NAMALWA (cell line): ENCODE measurements at places on chromosomes 6 and 20.

GRCh38 chr6:149515494-149515893 is 30.3 kb downstream of the PPIL4 start:
- DNase-seq, result no peak

DNA sequence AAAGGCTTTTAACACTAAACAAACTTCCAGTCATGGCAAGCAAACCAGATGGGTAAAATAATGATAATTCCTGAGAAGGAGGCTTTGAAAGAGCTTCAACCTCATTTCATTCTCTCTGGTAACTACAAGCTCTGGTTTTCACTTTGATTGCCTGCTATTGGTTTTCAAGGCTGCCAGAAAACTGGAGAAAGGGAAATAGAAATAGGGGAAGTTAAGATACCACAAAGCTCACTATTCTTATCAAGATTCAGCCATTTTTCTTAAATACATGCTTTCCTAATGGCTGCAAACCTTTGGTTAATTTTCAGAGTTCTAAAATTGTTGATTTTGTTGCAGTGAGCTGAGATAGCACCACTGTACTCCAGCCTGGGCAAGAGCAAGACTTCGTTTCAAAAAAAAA is 42.5 kb upstream of the NELFCD start:
- DNase-seq, result peak; percentile 10

DNA sequence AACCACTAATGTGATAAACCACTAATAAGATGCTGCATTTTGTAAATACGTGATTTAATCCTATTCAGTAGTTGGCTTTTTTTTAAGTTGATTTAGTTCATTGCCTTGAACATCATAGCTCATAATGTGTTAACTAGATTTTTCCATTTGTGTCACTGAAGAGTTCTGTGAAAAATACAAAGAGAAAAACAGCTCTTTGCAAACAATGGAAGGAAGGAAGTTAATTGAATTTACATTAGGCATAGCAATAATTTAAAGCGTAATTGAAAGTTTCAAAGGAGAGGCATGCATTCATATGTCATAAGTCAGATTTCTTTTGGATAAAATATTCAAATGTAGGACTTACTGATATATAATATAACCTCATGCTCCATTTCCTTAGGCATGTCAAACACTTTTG is 102.3 kb downstream of the TBC1D7 start:
- DNase-seq, result no peak

GRCh38 chr6:104682722-104683643 is 176.7 kb downstream of the HACE1 start:
- DNase-seq, result peak; percentile 73

GRCh38 chr6:12245360-12245759 is 44.8 kb upstream of the EDN1 start:
- DNase-seq, result no peak

DNA sequence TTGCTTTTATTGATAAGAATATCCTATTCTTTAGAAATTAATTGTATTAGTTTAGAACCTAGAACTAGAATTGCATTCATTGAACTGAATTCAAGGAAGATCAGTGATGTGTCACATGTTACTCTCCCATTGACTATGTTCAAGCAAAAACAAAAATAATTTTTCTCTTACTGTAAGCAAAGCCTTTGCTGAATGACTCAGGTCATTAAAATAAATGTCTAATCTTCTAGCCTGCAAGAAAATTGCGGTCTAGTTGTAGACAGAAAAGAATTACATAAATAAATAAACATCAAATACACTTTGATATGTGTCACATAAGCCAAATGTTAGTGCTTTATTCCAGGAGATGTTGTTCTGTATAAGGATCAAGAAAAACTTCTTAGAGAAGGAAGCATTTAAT is 387.9 kb downstream of the ADGRB3 start:
- DNase-seq, result no peak

- no peak for DNase-seq
Observed at GRCh38 chr20:50068041-50068651, 44.8 kb downstream of the UBE2V1 start.

DNA sequence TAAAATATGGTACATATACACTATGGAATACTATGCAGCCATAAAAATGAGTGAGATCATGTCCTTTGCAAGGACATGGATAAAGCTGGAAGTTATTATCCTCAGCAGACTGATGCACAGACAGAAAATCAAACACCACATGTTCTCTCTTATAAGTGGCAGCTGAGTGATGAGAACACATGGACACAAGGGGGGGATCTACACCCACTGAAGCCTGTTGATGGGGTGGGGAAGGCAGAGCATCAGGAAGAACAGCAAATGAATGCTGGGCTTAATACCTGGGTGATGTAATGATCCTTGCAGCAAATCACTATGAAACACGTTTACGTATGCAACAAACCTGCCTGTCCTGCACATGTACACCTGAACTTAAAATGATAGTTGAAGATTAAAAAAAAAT is 71.3 kb downstream of the MANEA start:
- peak; percentile 28 for DNase-seq

- no peak for DNase-seq
Observed at GRCh38 chr6:45522486-45522885, 144.8 kb upstream of the SUPT3H start.

DNA sequence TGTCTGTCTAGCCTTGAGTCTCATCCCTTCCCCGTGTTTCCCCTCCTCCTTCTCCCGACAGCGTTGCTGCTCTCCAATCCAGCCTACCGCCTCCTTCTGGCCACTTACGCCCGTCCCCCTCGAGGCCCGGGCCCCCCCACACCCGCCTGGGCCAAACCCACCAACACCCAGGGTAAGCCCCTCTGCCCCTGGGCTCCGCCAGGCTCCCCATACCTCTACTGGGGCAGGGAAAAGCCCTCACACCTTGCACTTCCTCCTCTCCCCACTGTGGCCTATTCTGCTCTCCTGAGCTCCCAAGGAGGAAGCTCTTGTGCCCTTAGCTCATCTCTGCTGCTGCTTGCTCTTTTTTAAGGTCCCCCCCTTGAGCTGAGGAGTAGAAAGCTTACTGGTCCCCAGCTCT is 11.0 kb downstream of the DDR1 start:
- no peak for DNase-seq

GRCh38 chr20:24472426-24472825 is 3.0 kb downstream of the SYNDIG1 start:
- DNase-seq, result no peak

DNA sequence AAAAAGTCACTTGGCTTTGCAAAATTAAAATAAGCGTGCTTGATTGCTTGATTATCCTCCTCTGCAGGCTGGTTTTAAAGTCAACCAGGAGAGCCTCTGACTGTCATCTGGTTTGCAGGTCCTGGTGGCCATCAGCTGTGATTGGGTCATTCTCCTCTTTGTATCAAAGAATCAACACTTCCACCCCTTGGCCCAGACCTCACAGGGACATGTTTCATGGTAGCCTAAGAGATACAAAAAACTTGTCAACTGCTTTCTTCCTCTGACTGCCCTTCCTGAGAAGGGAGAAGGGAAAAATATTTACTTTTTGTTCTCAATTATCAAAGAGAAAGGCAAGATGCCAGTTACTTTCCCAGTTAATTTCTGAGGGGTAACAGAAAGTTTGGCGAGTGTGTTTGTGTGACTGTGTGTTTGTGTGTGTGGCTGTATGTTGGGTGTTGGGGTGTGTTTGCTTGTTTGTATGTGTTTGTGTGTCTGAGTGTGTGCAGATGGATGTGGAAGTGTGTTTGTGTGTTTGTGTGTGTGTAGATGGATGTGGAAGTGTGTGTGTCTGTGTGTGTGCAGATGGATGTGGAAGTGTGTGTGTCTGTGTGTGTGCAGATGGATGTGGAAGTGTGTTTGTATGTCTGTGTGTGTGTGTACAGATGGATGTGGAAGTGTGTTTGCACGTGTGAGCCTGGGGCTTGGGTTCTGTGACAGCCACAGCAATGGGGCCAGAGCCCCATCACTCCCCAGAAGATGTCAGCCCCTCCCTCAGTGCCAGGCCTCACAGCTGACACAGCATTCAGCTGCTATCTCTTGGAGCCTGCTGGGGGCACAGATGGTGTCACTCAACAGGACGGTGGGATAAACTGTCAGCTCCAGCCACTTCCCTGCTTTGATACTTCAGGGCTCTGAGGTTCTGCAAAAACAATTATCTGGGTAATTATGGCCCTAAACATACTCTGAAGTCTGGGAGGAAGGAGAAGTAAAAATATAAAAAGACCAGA is 98.6 kb upstream of the RNF24 start:
- DNase-seq, result no peak

GRCh38 chr6:148736774-148737412 is 9.9 kb upstream of the UST start:
- DNase-seq, result no peak

DNA sequence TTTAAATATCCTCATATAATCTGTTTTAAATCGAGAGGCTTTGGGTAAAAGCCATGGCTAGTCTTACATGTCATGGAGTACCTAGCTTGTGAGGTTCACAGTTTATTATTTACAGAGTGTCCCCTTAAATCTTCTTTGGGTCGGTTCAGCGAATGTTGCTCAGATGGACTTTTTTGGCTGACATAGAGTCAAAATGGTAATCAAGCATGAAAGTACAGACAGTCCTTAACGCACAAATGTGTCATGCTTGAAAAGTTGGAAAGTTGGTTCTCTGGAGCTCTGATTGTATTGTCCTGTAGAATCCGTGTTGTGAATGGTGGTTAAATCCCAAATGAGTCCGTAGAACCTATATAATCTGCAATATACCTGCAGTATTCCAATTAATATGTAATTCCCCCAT is 22.0 kb downstream of the PTPN1 start:
- DNase-seq, result no peak

GRCh38 chr6:18561037-18561750 is 174.0 kb downstream of the RNF144B start:
- DNase-seq, result no peak

GRCh38 chr6:138429761-138430160 is 25.7 kb downstream of the HEBP2 start:
- DNase-seq, result no peak

GRCh38 chr6:127855542-127856159 is 45.2 kb downstream of the THEMIS start:
- DNase-seq, result peak; percentile 15

- DNase-seq, result no peak
Observed at GRCh38 chr20:44518248-44518647, 3.6 kb downstream of the SERINC3 start.

- no peak for DNase-seq
Observed at GRCh38 chr6:110036408-110037302, 58.5 kb downstream of the GPR6 start.

DNA sequence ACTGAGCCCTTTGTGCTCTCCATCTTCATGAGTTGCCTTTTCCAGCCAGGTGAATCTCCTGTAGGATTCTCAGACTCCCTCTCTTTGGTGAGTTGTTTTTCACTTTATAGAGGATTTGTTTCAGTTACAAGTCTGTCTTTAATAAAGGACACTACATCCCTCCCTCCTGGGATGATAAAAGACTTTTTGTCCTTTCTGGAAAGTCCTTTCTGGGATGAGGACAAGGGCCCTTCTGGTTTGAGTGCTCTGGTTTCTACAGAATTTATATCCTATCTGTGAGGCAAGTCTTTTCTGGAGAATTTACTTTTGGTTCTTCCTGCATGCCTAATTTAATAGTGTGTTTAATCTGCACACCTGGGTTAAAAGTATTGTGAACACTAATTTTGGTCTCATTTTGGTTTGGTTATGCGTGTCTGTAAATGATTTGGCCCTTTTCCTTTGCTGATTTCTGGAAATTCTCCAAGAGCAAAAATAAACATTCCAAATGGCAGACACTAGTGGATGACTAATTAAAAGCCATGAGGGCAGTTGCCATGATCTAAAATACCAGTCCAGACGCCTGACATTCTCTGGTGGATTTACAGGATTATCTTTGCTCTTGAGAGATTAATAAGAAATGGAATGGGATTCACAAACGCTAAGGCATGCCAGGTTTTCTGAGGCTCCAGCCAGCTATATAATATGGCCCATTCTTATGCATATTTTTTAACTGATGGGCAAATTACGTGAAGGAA is 44.8 kb downstream of the TCP11 start:
- DNase-seq, result no peak

DNA sequence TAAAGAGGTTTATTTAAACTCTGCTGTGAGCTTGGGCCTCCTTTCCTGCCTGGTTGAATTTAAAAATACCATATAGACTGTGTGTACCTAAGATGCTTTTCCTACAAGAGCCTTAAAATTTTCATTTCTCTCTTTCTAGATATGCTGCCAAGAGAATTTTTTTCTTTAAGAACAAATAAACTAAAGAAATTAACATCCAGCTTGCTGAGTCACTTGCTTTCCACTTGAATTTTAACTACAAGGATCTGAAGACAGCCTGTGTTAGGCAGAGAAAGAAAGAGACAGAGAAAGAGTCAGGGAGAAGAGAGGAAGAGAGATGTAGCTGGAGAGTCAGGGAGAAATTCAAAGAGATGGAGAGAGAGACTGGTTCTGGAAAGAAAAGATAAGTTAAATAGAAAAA is 18.3 kb upstream of the SNAP25 start:
- no peak for DNase-seq

DNA sequence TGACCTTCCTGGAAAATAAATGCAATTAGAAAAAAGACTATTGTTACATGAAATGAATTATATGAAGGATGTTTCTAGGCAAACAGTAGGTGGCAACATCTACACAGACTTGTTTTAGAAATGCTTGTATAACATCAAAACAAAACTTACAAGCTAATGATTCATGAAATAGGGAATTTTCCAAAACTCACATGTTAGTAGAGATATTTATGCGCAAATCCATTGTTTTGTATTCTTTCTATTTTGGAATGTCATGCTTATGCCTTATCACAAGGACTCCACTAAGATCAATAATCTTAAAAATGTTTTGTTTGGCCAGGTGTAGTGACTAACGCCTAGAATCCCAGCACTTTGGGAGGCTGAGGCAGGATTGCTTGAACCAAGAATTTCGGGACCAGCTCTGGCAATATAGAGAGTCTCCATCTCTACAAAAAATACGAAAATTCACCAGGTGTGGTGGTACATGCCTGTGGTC is 32.3 kb upstream of the LGSN start:
- peak; percentile 48 for DNase-seq

GRCh38 chr20:63686492-63687321 is 9.7 kb upstream of the TNFRSF6B start:
- no peak for DNase-seq

DNA sequence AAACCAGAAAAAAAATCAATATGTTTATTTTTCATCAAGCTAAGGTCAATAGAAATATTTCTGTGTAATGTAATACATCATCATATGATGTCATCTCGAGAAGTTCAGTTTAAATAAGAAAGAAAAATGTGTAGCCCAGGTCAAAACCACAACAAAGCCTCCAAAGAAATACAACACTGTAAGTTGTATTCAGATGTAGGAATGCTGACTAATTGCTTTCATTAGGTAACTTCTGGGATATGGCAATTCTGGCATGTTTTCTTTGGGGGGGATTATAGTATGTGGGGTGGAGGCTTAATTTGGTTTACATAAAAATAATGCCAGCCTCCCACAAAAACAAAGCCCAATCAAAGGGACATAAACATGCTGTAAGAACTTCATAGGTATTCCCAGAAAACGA is 881.8 kb upstream of the CITED2 start:
- no peak for DNase-seq

GRCh38 chr6:111201244-111201554 is 113.9 kb downstream of the SLC16A10 start:
- no peak for DNase-seq
